CD4-positive, alpha-beta T cell (primary cell): ENCODE measurements at places on chromosomes 5 and 9.

- DNase-seq: no peak
Measured at GRCh38 chr5:56569566-56569965, 245.8 kb upstream of the MAP3K1 start.

DNA sequence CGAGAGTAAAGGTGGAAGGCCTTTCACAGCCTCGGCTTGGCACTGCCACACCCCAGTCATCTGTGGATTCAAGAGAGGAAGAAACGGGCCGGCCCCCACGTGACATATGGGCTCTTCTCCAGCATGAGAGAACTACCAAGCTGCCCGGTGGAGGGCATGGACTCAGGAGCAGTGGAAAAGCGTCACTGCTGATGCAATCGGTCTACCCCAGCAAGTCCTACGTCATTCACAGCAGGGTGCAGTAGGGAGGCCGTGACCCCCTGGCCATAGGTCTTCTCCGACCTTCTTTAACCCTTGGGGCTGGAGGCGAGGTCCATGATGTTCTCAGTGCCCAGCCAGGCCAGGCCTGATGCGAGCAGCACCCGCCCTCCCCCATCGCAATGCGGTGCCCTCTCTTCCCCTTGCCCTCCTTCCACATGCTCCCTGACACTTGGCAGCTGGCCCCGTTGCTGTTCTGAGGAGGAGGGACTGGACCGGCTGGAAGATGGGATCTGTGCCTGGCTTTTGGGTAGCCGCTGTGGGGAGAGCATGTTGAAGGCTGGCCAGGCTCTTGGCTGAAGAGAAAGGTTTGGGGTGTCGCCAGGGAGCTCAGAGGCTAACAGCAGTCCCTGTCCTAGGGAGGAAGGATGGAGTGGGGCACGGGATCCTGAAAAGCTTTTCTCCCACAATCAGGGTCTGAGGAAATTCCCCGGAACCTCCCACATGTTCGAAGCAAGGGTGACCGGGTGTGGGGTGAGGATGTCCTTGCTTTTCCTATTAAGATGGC, 89.8 kb downstream of the LIFR start:
- DNase-seq: no peak

DNA sequence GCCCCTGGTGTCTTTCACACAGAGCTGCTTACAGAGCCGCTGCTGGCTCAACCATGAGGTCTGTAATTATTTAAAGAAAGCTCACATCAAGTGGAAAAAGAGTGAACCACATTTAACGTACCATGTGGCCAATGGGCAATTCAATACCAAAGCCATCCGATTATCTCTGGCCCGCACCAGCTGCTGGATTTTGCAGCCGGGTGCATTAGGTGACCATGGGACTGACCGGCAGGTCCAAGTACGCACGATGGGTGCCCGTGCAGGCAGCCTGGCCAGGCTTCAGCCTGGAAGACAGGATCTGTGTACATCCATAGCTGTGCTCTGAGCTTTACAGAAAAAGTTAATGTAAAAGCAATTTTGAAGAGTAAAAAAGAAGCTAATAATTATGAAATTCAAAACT, 20.5 kb downstream of the PPARGC1B start:
- no peak for DNase-seq

DNA sequence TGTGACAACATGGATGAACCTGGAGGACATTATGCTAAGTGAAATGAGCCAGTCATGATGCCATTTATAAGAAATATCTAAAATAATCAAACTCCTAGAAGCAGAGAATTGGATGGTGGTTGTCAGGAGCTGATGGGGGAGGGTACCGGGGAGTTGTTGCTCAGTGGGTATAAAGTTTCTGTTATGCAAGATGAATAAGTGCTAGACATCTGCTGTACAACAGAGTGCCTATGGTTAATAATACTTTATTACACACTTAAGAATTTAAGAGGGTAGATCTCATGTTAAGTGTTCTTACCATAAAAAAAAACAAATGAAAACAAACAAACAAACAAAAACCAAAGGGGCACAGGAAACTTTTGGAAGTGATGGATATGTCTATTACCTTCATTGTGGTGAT, 13.0 kb upstream of the CCDC69 start:
- no peak for DNase-seq
